ENCODE measurements at places on chromosomes 3 and 15.
A peak's percentile ranks its signal among the peaks of the same experiment; 100 is the strongest.

GRCh38 chr3:1943395-1944118 lies 155.1 kb upstream of the CNTN4 start:
- DNase-seq: no peak

DNA sequence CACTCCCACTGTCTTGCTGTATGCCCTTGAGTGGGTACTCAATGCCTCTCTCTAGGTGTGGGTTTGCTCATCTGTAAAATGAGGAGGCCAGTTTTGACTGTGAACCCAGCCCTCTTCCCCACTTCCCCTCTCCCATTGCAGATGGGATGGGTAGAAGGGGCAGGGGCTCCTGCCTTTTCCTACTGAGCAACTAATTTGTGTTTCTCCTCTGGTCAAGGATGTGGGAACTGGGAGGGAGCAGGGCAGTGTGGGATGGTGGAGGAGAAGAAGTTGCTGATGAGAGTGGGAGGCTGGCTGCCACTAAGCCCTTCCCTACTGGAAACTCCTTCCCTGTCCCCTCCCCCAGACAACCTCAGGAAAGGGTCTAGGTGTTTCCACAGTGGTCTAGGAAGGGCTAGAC lies 20.1 kb upstream of the ANKDD1A start:
- DNase-seq: peak; percentile 31

GRCh38 chr3:22691856-22692628 lies 511.1 kb upstream of the UBE2E2 start:
- DNase-seq: no peak

DNA sequence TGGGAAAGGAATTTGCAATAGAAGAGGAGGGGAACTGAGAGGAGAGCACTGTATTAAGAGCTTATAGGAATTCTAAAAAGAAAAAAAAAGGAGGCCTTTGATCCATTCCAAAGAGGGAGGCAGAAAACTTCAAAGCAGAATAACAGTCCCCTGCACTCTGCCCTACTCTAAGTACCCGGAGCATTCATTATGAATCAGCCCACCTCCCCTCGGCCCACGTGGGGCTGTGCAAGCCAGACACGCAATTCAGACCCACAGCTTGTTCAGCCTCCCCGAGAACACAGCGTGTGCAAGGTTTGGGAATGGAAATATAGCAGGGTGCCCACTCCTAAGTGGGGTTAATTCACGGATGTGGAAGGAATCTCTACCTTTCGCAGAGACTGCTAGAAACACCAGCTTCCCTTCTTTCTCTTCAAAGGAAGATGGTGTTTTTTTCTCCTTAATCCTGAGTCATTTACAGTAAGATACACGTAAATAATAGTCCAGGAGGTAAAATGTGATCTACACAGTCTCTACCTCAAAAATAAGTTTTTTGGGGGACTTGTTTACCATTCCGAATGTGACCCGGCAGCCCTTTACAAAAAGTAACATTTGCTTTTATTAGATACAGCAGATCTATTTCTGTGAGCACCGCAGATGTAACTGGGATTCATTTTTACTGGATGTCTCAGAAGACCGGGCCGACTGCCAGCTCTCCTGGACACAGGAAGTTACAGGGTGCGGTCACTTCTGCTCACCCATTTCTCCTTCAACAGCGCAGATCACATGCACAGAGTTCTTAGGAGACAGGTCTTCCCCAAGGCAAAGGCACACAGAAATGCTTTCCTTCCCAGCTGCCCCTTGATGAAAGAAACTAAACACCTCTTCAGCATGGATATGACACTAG lies 768.5 kb upstream of the CFAP20DC start:
- DNase-seq: no peak

DNA sequence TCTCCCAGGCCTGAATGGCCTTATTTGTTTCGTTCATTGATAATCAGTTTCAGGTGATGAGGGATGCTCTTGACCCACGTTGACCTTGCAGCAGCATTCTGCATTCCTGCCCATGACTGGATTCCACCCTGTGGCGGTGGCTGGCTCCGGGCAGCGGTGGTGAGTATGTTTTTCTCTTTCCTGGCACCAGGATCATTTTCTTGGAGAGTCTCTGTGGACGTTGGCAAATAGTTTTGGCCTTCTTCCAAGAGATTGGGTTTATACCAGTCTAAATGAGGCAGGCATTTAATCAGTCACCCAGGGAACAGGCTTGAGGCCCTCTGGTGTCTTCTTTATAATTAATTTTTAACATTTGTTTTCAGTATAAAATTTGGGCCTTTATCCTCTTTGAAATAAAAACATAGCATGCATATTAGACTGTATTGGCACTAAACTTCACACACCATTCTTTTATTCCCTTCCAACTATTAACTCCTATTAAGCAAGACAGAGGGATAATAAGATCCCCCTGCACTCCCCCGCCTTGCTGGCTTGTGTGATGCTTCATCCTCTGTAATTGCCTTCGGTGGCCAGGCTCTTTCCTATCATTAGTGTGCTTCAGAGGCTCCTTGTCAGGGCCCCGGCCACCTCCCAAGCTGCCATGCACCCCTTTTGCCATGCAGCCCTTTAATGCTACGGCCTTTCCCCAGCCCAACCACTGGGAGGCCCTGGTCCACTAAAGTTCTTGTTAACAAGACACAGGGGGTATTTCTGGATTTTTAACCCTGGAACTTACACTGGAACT lies 176.2 kb upstream of the TOPAZ1 start:
- DNase-seq: no peak
